Stimulated activated CD8-positive, alpha-beta memory T cell treated with anti-CD3 and anti-CD28 coated beads, Interleukin-15, amount 100 ng/mL, for 24 hours (primary cell): ENCODE measurements at places on chromosomes 2 and 18.

GRCh38 chr18:52236131-52236530 is 103.9 kb upstream of the DCC start:
- no peak for DNase-seq

GRCh38 chr2:117702098-117702497 is 112.4 kb upstream of the DDX18 start:
- DNase-seq, result no peak

GRCh38 chr2:215680605-215681598 is 245.0 kb upstream of the FN1 start:
- DNase-seq, result no peak

GRCh38 chr2:134625311-134625710 is 93.5 kb downstream of the TMEM163 start:
- DNase-seq, result no peak

- no peak for DNase-seq
Measured at GRCh38 chr18:37561986-37562385, 3.6 kb downstream of the CELF4 start.

GRCh38 chr18:417495-417894 is 83.0 kb downstream of the COLEC12 start:
- DNase-seq, result no peak

GRCh38 chr18:63043516-63043915 is 276.1 kb downstream of the BCL2 start:
- no peak for DNase-seq

GRCh38 chr2:10431797-10432196 is 16.3 kb downstream of the ODC1 start:
- DNase-seq, result no peak

GRCh38 chr2:168466190-168466737 is 10.2 kb downstream of the CERS6 start:
- DNase-seq, result no peak

DNA sequence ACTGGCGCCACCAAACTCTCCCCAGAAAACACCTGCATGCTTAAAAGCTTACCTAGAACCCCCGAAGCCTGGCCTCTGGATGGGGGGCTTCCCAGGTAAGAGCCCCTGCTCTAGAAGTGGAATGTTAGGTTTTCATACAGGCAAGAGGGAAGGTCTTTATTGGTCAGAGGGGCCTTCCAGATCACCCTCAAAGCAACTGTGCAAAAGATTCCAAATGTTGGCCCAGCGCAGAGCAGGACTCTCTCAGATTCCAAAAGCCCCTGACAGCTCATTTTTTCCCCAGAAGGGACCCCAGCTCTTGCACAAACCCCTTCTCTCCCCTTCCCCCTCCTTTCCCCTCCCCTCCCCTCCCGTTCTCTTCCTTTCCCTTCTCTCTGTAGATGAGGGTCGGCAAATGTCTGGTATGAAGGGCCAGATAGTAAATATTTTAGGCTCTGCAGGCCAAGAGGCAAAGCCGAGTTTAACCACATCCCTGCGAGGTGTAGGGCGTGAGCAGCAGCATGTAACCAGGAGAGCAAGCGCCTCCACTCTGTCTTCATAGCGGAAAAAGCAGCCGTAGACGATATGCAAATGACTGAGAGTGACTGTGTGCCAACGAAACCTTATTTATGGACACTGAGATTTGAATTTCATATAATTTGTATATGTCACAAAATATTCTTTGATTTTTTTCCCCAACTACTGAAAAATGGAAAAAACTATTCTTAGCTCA is 116.9 kb downstream of the SMAD7 start:
- no peak for DNase-seq

- DNase-seq, result no peak
Measured at GRCh38 chr2:197360744-197361156, 50.2 kb upstream of the ANKRD44 start.

DNA sequence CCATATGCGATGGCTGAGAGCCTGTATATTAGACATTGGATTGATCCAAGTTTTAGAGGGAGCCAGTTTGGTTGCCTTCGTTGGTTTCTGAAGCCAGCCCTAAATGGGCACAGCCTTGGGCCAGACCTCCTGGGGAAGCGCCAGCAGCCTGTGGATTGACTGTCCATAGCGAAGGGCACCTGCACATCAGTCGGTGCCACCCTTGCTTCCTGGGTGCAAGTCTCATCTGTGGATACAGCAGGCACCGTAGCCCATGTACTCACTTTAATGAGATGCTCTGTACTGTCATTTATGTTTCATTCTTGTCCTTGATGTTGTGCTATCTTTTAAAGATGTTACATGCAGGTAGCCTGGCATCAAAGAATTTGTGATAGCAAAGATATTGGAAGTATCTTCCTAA is 536.4 kb upstream of the NRP2 start:
- DNase-seq, result no peak
